ENCODE measurements at places on chromosomes 11 and 22.
A peak's percentile ranks its signal among the peaks of the same experiment; 100 is the strongest.

GRCh38 chr11:118619444-118620197 lies 12.2 kb downstream of the PHLDB1 start:
- no peak for DNase-seq

GRCh38 chr22:47673557-47673956 lies 911.1 kb downstream of the TBC1D22A start:
- no peak for DNase-seq

DNA sequence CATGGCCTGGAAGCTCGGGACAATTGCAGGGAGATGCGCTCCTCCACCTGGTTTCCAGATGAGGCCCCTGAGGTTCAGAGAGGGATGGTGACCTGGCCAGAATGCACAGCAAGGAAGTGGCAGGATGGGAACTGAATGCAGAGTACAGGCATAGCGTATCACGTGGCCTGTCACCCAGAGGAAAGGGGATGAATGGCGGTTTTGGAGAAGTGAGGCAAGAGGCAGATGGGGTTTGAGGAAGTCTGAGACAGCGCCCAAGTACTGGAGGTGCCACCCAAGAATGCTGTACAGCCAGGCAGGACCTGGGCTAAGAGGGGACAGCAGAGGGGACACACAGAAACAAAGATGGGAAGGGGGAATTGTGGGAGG lies 4.9 kb downstream of the RAB3IL1 start:
- peak; percentile 19 for DNase-seq

GRCh38 chr11:7451520-7451919 lies 33.8 kb upstream of the OLFML1 start:
- no peak for DNase-seq

Measured in CD4-positive, alpha-beta T cell treated with Interleukin-4 for 4 hours (primary cell).